ENCODE measurements at places on chromosomes 2 and 18. TPM values are rescaled to one million over a fixed set of nuclear protein-coding genes. Genes with fewer than 3 reads are reported as not detected.

OSBPL6 gene
- total RNA-seq = 2.8 TPM

ACVR1C gene
- total RNA-seq = 0.08 TPM

ARHGEF4 gene
- 21.1 TPM for total RNA-seq

XDH gene
- total RNA-seq = 0.08 TPM

- no peak for ATAC-seq
Measured at GRCh38 chr2:221112744-221113143, 459.4 kb downstream of the EPHA4 start.

- no peak for ATAC-seq
Measured at GRCh38 chr2:174780191-174780840, 16.0 kb upstream of the CHRNA1 start.

GRCh38 chr2:74835831-74836674, 2.1 kb downstream of the HK2 start:
- no peak for ATAC-seq

DNA sequence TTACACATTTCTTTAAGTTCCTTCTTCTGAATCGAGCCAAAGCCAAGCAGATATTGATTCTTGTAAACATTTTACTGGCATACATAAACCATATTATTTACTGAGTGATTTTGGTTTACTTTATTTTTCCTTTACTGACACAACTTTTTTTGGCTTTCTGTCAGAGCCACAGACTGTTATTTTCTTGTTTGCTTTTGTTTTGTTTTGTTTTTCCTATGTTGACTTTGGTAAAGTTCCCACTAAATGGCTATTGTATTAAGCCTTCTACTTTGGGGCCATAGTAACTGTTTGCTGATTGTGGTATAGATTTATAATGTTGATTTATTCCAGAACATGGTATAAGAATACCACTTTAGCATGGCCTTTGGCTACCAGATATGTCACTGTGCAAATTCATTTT, 419.4 kb downstream of the DCDC2C start:
- no peak for ATAC-seq

- ATAC-seq = no peak
Measured at GRCh38 chr2:208671284-208671683, 264.7 kb downstream of the PTH2R start.

DNA sequence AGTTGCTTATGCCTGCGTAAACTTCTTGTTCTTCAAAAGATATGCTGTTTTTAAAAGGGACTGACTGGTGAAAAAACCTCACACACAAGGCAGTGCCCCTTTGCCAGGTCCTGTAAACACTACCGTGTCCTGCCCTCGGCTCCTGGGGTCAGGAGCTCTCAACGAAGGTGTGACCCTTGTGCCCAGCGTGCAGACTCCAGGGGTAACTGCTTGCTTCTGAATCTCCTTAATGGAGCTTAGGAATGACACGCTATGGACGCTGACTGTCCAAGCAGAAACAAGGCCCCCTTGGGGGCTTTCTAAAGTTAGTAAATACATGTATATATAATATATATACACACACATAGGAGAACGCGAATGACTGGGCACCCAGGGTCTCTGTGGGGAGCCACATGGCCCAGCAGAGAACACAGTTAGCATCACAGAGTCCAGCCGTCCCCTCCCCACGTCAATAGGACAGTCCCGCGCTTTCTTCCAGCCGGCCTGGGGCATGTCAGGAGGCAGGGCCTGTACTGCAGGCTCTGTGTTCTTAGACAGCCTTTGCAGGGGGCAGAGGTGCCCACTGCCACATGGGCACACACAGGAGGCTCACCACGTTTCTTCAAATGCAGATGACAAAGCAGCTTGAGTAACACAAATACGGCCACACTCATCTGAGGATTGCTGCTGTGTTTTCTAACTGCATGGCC, 96.1 kb downstream of the HDAC4 start:
- no peak for ATAC-seq

All from gastroesophageal sphincter (tissue), 4 donors.